B cell (primary cell): ENCODE measurements at places on chromosomes 6 and 20. TPM values are rescaled to one million over a fixed set of nuclear protein-coding genes. Genes with fewer than 3 reads are reported as not detected.

DNA sequence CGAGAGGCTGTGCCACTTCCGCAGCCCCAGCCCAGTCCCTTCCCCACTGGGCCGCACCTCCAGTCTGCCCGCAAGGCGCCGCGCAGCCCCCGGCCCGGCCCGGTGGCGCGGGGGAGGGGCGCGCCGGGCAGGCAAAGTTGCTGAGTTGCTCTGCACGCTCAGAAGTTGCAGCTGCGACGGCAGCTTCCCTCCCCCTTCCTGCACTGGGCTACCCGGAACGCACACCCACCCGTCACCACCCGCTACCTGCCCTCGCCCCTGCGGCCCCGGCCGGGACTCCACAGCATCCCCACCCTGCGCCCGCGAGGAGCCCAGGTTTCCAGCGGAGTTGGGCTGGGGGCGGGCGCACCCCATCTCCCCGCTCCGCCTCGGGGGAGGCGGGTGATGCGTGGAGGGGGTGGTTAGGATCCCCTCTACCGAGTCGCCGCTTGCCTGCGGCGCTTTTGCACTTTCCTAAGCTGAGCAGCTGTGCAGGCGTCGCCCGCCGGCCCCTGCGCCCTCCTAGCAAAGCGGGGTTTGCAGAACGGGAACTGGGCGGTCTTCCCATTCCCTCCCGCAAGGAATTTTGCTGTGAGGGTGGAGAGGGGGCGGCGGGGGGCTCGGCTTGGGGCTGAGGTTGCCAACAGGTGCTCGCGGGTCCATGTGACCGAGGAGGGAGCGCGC, 55.9 kb upstream of the RREB1 start:
- peak; percentile 74 for DNase-seq
- peak overlapping the region; percentile 58 for H3K4me3 ChIP-seq
- no peaks in the 10 kb centered on the region for H3K27me3 ChIP-seq
- H3K4me1 ChIP-seq, result peaks cover 16% of the 10 kb centered on the region
- H3K36me3 ChIP-seq, result no peaks in the 10 kb centered on the region

DNA sequence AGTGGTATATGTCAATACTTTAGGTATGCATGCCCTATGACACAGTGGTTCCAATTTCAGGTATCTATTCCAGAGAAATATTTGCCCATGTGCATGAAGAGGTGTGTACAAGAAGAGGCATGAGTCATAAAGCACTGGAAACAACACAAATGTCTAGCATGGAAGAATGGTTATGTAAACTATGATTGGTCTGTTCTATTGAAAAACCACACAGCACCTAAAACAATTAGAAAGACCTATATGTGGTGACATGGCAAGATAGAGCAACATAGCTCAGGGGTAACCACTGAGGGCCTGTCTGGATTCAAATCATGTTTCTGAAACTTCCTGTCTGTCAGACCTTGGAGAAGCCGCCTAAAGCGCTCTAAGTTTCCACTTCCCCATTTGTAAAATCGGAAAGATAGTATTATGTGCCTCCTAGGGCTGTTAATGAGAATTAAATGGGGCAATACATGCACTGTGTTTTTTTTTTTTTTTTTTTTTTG, 76.0 kb upstream of the SHLD1 start:
- H3K27ac ChIP-seq, result peak overlapping the region; percentile 78
- no peaks in the 10 kb centered on the region for H3K36me3 ChIP-seq
- no peaks in the 10 kb centered on the region for H3K27me3 ChIP-seq
- DNase-seq, result peak; percentile 84
- H3K4me3 ChIP-seq, result no peak overlapping the region

DNA sequence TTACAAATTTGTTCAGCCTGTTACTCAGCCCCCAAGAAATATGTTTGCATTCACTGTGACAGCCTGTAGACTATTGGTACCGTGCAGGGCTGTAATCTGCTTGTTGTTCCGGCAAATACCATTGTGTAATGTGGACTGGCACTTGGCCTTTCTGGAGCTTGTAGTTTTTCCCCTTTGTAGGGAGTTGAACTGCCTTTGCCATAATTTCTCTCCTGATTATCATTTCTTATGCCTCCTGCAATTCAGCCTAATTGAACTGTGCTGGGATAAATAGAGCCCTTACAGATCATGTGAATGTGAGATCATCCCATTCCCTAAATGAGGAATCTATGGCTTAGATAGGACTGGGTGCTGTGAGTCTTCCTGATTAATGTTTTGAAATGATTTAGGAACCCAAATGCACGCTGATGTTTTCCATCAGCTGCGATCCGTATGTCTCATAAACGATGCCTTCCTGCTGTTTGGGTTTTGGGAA, 185.1 kb downstream of the JARID2 start:
- no peak overlapping the region for H3K27ac ChIP-seq
- H3K36me3 ChIP-seq, result no peaks in the 10 kb centered on the region
- DNase-seq, result no peak
- H3K27me3 ChIP-seq, result no peaks in the 10 kb centered on the region
- H3K4me3 ChIP-seq, result no peak overlapping the region

DNA sequence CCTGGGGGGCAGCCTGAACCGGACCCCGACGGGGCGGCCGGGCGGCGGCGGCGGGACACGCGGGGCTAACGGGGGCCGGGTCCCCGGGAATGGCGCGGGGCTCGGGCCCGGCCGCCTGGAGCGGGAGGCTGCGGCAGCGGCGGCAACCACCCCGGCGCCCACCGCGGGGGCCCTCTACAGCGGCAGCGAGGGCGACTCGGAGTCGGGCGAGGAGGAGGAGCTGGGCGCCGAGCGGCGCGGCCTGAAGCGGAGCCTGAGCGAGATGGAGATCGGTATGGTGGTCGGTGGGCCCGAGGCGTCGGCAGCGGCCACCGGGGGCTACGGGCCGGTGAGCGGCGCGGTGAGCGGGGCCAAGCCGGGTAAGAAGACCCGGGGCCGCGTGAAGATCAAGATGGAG, 636 bp downstream of the SRF start:
- DNase-seq, result peak; percentile 75
- H3K27me3 ChIP-seq, result peaks cover 2% of the 10 kb centered on the region
- H3K36me3 ChIP-seq, result no peaks in the 10 kb centered on the region
- peak overlapping the region; percentile 64 for H3K4me3 ChIP-seq
- H3K4me1 ChIP-seq, result peaks cover 35% of the 10 kb centered on the region
- peak overlapping the region; percentile 90 for H3K27ac ChIP-seq

DNA sequence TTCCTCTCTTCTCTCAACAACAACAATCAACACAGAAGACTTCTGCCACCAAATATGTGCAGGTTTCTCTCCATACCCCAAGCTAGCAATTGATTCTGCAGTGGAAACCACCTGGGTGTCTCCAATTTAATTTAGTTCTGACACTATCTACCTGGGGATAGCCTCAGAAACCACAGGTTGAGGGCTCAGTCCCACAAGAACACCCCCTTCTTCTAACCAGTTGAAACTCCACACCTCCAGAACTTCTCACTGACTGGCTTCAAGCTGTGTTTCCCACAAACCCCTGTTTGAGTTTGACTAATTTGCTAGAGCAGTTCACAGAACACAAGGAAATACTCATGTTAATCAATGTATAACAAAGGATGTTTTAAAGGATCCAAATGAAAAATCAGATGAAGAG, 52.5 kb upstream of the SPTLC3 start:
- H3K36me3 ChIP-seq, result no peaks in the 10 kb centered on the region
- H3K4me3 ChIP-seq, result no peak overlapping the region
- H3K27ac ChIP-seq, result no peak overlapping the region
- H3K27me3 ChIP-seq, result no peaks in the 10 kb centered on the region
- no peaks in the 10 kb centered on the region for H3K4me1 ChIP-seq

NKAPL gene
- total RNA-seq, result 0.52 and 0.66 TPM in 2 replicates

- no peak for DNase-seq
- no peaks in the 10 kb centered on the region for H3K27me3 ChIP-seq
- H3K4me1 ChIP-seq, result peaks cover 10% of the 10 kb centered on the region
- H3K36me3 ChIP-seq, result no peaks in the 10 kb centered on the region
- H3K27ac ChIP-seq, result no peak overlapping the region
Observed at GRCh38 chr6:170456886-170457698, 96.0 kb downstream of the PSMB1 start.

IMPG1 gene
- not detected in 2 replicates for total RNA-seq

DNA sequence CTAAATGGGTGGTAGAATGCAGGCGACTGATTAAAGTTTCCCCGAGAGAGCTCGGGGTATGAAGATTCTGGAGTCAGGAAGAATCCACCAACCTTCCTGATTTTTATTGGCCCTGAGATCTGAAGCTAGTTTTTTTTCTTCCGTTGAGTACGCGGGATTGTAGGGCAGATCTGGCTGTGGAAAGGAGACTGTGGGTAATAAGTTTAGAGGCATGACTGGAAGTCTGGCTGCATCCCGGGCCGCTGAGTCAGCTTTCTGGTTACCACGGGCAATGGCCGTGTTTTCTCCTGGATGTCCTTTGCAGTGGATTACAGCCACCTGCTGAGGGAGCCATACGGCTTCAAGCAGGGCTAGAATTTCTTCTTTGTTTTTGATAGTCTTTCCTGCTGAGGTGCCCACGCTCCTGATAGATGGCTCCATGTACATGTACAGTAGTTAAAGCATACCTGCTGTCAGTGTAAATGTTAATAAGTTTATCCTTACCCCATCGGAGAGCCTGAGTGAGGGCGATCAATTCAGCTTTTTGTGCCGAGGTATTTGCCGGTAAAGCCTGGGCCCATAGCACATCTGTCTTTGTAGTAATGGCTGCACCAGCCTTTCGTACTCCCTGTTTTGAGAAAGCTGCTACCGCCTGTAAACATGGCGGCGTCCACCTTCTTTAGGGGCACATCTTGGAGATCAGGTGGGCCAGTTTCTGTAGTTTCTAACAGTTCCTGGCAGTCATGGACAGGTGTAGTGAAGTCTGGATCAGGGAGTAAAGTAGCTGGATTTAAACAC, 154.0 kb downstream of the TRIM27 start:
- DNase-seq, result no peak
- peaks cover 79% of the 10 kb centered on the region for H3K27me3 ChIP-seq
- no peak overlapping the region for H3K27ac ChIP-seq
- H3K36me3 ChIP-seq, result no peaks in the 10 kb centered on the region
- H3K4me1 ChIP-seq, result no peaks in the 10 kb centered on the region

DNA sequence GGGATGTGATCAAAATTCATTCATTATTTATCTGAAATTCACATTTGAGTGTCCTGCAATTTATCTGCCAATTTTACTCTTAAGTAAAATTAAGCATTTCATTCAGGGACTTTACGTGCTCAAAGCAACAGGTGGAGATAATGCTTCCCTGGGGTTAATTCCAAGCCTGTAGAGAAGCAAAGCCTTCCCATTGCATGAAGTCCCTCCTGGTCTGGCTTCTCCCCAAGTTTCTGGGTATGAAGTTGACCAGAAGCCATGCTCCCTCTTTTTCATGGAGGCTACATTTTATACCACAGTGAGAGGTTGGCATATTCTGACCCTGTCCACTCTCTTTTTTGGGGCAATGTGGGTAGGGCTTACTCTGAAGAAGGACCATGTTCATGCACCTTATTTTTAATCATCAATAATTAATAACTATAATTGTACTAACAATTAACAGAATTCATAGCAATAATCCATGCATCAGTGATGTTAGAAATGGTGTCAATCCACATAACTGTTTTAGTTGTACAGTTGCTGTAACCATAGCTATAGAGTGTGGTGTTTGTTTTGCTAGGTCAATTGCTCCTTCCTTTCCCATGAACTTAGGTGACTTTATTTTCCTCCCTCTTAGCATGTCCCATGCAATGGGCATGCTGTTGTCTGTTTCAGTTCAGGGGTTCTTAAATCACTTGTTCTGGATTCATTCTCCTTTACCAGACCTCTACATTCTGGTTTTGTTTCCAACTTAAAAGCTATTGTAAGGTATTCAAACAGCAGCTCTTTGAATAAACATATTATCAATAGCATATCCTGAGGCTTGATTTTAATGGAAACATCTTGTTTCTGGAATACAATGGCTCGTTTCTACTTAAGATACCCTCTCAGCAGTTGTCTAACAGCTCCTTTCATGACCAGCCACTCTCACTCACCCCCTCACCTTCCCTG, 1.5 kb downstream of the LAMA4 start:
- no peaks in the 10 kb centered on the region for H3K36me3 ChIP-seq
- H3K4me3 ChIP-seq, result no peak overlapping the region
- peaks cover 31% of the 10 kb centered on the region for H3K27me3 ChIP-seq

SNAI1 gene
- total RNA-seq, result 3.5 and 4.3 TPM in 2 replicates

GRCh38 chr20:56656632-56657031, 27.5 kb downstream of the TFAP2C start:
- H3K27ac ChIP-seq, result no peak overlapping the region
- H3K27me3 ChIP-seq, result no peaks in the 10 kb centered on the region
- H3K4me1 ChIP-seq, result no peaks in the 10 kb centered on the region
- DNase-seq, result no peak
- no peak overlapping the region for H3K4me3 ChIP-seq
- no peaks in the 10 kb centered on the region for H3K36me3 ChIP-seq

PBOV1 gene
- total RNA-seq, result not detected in 2 replicates

ZC2HC1B gene
- 0.84 and 0.92 TPM in 2 replicates for total RNA-seq

DNA sequence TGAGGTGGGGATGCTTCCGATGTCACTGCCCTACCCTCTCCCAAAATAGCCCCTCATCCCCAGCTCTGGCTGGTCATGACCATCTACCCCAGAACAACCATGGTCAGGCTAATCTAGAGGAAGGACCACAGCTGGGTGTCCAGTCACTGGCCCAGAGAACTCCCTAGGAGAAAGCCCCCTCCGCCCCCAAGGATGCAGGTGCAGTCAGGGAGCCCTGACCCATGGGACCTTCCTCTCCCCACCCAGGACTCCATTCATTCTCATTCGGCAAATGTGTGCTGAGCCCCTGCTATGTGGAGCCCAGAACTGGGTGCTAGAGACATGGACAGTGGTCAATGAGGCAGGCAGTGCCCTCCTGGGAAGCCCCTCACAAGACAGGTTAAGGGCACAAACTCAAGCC, 60.5 kb downstream of the JPH2 start:
- no peak overlapping the region for H3K4me3 ChIP-seq
- DNase-seq, result no peak
- no peaks in the 10 kb centered on the region for H3K27me3 ChIP-seq
- no peaks in the 10 kb centered on the region for H3K36me3 ChIP-seq
- H3K27ac ChIP-seq, result no peak overlapping the region

GRCh38 chr6:39923394-39923793, 10.9 kb downstream of the MOCS1 start:
- H3K4me3 ChIP-seq, result no peak overlapping the region
- no peaks in the 10 kb centered on the region for H3K4me1 ChIP-seq
- H3K27me3 ChIP-seq, result no peaks in the 10 kb centered on the region
- DNase-seq, result no peak

PAK5 gene
- not detected in 2 replicates for total RNA-seq

SSTR4 gene
- total RNA-seq, result not detected in 2 replicates

DNA sequence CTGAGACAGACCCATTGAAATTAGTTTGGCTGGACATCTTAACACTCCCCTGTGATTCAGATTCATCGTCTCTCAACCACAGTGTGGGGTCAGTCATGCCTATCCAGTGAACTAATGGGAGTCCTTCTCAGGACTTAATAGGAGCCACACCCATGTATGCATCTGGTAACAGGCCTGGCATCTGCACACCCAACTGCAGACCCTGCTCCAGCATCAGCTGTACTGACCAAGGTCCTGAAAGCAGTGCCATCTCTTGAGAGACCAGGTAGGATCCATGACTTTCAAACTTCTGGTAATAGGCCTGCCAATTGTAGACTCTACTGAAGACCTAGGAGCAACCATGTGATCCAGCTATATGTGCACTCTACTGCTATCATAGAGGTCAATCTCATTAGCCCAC, 363.6 kb upstream of the POU3F2 start:
- H3K4me1 ChIP-seq, result no peaks in the 10 kb centered on the region
- H3K27ac ChIP-seq, result no peak overlapping the region

VSTM2L gene
- not detected in 2 replicates for total RNA-seq

- H3K4me3 ChIP-seq, result no peak overlapping the region
- no peak for DNase-seq
- H3K36me3 ChIP-seq, result no peaks in the 10 kb centered on the region
- no peaks in the 10 kb centered on the region for H3K4me1 ChIP-seq
Observed at GRCh38 chr6:73738367-73739028, 42.5 kb downstream of the CD109 start.

SPTLC3 gene
- total RNA-seq, result not detected in 2 replicates

GRCh38 chr6:43768983-43769525, 957 bp upstream of the VEGFA start:
- DNase-seq, result no peak
- no peak overlapping the region for H3K27ac ChIP-seq
- H3K27me3 ChIP-seq, result peaks cover 32% of the 10 kb centered on the region
- H3K4me1 ChIP-seq, result peaks cover 21% of the 10 kb centered on the region
- no peaks in the 10 kb centered on the region for H3K36me3 ChIP-seq
